ENCODE measurements at places on chromosomes 3 and 15.

GRCh38 chr3:37686220-37686619 lies 175.5 kb upstream of the CTDSPL start:
- DNase-seq: no peak

DNA sequence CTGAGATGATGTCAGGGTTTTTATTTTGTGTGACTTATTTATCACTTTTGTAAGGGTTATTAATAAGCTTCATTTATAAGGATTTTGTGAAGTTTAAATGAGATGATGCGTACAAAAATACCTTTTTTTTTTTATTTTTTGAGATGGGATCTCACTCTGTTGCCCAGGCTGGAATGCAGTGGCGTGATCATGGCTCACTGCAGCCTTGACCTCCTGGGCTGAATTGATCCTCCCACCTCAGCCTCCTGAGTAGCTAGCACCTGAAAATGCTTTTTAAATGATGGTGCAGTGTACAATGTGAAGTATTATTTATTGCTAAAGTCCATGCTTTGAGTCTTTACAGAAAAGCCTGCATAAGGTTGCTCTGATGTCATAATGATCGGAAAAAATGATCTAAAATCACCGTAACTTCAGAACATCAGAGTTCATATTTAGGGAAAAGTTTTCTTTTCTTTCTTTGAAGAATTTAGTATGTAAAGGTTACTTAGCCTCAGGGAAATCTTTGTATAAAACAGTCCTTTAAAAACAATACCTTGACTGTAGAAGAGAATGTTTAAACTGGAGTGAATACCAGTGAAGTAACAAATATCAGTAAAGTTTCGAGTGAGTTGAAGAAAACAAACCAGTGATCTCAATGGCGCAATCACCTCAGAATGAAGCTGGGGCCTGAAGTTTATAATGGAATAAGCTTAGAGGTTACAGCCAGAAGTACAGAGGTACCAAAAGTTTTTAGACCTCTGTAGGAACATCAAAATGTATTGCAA lies 29.7 kb downstream of the TCF12 start:
- DNase-seq: no peak

- no peak for DNase-seq
These were observed 26.6 kb downstream of the MASP1 start for GRCh38 chr3:187264911-187265310.

DNA sequence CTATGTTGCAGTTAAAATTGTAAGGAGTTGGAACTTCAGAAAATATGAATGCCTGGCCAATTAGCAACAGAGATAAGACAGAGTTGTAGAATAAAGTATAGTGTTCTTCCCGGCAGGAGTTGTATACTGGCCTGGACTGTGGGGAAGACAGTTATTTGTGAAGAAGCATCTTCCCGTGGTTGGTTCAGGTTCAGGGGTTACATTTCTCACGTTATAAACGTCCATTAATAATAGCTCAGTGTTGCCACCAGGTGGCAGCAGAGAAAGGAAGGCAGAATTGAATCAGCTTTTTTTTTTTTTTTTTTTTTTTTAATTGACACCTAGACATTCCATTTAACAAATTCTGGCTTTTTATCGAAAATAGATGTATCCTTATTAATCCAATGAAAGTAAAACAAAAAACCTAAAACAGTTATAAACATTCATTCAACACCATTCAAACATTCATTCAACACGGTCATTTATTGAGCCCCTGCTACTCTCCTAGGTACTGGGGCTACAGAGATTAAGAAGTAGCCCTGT lies 66.4 kb upstream of the NR2E3 start:
- DNase-seq: no peak

DNA sequence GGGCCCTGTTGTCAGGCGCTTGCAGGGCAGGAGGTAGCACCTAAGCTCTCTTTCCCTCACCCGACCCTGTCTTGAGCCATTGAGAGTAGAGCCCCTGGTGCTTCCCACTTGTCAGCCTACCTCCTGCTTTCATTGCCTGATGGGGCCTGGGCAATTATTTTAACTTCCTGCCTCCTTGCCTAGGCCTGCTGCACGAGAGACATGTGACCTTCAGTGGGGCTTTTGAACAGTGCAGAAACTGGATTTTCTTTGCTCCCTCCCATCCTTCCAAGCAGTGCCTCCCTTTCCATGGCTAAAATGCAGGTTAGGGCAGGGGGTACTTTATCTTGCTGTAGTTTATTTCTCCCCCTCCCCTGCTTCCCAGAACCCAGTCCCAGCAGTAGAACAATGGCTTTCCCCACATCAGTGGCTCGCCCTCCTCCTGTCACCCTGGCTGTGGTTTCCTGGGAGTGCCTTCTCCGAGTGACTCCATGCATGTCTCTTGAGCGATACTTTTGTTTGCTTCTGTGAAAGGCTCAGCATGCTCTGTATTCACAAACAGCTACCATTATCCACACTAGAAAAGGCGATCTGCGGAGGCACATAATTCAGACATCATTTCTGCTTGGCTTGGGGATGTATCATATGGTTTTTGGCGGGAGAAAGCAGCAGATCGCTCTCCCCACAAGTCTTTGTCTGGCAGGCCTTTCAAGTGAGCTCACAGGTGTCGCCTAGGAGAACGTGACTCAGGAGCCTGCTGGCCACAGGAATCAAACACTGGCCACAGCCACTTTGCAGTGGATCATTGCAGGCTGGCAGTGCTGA lies 24.1 kb downstream of the PDIA5 start:
- DNase-seq: no peak
